ENCODE measurements at places on chromosomes 11 and 22.

- no peak for DNase-seq
Observed at GRCh38 chr11:94662846-94663390, 95.8 kb downstream of the PIWIL4 start.

DNA sequence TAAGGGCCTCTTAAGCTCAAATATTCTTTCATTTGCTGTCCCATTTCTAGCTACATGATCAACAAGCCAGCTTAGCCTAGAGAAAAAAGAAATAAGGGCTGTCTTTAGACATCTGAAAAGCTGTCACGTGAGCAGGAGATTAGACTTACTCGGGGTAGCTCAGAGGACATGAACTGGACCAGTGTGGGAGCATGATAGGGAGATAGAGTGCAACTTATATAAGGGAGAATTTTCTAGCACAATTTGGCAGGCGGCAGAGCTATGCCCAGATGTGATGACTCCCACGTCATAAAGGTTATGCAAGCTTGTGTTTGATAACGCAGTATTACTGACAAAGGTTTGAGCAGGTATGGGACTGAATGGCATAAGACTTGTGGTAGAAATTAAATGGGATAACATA, 28.2 kb upstream of the TPBGL start:
- no peak for DNase-seq

- no peak for DNase-seq
Observed at GRCh38 chr11:86670181-86670580, 2.2 kb downstream of the ME3 start.

- DNase-seq, result no peak
Observed at GRCh38 chr11:39144351-39145130, 2314.9 kb downstream of the LRRC4C start.

DNA sequence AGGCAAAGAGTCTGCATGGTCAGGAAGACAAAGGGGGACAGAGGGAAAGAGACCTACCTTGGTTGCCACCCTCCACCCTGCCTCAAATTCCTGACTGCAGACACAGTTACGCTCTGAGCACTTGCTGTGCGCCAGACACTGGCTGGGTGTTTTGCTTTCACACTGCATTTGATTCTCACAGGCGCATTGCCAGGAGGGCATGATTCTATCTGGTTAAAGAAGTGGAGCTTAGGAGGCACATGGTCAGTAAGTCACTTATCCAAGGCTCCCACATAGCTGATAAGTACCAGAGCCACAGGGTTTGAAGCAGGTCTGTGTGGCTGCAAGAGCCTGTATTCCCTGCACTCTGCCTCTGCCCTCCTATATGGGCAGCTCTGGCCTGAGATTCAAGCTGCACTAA, 103.9 kb downstream of the TIMP3 start:
- DNase-seq, result no peak

DNA sequence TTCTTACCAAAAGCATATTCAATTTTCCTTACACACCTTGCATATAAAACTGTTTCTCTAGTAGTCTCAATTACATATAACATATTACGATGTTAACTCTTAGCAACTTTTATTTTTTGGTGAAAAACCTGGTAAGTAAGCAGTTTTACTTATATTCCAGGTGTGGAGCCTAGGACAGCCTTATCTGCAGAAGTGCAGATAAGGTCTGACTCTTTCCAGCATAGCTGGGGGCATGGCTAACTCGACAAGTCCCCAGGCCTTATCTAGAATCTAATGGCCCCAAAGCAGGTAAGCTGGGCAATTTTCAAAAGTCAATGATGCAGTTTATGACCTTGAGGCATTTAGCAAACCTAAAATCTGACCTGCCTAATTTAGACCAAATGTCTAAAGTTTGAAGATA, 4.2 kb upstream of the C1QTNF6 start:
- no peak for DNase-seq

- DNase-seq, result no peak
Observed at GRCh38 chr11:35327829-35328228, 91.5 kb downstream of the SLC1A2 start.

- no peak for DNase-seq
Observed at GRCh38 chr22:50298937-50299784, 8.3 kb downstream of the PLXNB2 start.

DNA sequence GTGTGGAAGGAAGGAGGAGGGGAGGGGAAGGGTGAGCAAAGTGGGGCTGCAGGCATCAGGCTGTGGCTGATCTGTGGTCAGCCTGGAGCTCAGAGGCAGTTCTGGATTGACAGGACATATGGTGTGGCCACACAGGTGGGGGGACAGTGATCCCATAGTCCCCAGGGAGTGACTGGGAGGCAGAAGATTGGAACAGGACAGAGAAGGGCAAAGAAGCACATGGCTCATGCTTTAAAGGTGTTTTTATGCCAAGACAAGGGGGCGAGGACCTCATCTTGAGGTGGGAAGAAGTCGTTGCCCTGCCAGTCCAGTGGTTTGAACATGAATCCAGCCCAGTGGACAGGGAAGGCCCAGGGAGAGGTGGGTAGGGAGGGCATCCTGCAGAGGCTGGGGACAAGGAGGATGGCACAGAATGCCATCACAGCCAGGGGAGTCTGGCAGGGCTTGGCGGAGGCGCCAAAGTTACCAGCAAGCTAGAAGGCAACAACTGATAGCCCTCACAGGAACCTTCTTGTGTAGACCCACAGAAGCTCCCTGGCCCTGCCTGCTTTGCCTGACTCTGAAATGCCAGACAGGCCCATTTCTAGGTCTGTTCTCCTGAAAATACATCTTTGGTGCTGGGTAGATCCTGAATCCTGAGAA, 3.1 kb downstream of the BET1L start:
- no peak for DNase-seq

- peak; percentile 70 for DNase-seq
Observed at GRCh38 chr11:12287009-12287373, 90.4 kb upstream of the PARVA start.

DNA sequence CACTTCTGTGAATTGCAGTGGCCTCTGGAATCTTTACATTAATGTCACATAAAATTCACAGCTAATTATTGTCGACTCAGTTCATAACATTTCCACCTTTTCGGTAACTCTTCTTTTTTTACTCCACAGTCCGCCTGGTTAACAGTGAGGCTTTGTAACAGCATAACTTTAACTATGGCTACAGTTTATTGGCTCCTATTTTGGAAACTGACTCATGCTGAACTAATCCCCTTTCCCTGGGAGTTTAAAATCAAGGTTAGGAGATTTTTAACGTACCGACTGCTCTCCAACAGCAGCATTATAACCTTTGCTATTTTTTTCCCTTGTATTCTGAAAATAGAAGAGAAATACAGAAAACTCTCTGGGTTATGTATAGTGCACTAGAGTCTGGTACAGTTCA, 3.2 kb upstream of the POGLUT3 start:
- no peak for DNase-seq

- DNase-seq, result no peak
Observed at GRCh38 chr11:102447193-102447592, 5.4 kb downstream of the TMEM123 start.

GRCh38 chr11:134818516-134818915, 406.5 kb upstream of the B3GAT1 start:
- DNase-seq, result no peak

- no peak for DNase-seq
Observed at GRCh38 chr11:64826062-64826461, 15.7 kb upstream of the MEN1 start.

DNA sequence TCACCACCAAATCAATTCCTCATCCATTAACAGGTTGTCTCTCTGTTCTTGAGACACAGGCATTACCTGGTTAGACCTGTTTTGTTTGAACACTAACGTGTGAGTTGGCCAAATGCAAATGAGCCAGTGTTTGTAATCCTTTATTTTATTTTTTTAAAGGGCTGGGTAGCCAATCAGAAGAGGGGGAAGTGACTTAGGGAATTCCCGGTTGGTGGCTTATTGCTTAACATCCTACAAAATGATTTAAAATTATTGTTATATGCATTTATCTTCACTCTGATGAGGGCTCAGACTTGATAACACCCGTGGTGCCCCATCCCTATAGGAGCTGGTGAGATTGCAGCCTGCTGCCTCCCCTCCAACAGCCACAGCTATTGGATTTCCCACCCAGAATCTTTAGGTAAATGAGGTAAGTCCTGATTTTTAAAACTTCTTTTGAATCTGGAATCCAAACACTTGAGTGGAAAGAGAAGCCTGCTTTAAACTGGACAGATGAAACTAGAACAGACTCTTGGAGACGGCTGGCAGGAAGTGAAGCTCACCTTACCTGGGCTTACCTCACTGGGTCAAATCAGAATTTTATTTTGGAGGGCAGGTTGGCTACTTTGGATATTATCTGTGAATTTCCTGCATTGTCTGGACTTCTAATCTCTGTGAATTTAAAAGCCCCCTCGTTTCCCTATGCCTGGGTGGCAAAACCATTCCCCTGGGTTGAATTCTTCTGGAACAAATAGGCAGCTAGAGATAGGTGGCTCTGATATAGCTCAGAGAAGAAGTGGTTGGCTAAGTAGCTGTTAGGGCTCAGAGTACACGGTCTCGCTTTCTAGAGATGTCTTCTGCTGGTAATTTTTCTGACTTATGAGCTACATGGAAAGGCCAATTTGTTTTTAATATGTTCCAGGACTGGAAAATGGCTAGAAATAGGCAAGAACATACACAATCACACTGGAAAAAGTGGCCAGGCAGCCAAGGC, at the start of gene EHF:
TSS of gene EHF (plus strand) at position 274 of the 973 bp plus-strand sequence. CDS start 21,538 bp downstream, outside the sequence.
- no peak for DNase-seq

DNA sequence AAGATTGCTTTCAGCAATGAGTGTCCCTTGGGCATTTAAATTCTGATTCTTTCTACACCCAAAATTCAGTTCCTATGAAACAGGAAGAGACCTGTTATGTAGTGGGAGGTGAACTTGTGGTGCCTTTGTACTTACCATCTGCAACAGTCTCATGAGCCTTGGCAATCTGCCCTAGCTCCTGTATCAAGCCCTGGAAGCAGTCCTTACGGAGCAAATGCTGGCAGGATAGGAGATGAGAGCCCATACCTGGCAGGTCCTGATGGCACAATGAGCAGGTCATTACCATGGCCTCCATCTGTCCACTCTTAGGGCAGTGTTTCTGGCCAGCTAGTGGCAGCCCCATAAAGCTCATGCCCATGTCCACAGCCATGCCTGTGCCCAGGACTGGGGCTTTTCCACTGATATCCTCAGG, 10.8 kb downstream of the TRIM66 start:
- no peak for DNase-seq

DNA sequence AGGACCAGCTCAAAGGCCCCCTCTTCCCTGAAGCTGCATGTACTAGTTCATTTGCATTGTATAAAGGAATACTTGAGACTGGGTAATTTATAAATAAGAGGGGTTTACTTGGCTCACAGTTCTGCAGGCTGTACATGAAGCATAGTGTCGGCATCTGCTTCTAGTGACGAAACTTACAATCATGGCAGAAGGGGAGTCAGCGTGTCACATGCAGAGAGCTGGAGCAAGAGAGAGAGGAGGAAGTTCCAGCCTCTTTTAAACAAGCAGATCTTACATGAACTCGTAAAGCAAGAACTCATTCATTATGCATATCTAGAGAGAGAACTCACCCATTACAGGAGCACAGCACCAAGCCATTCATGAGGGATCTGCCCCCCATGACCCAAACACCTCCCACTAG, 7.1 kb upstream of the HMGXB4 start:
- DNase-seq, result no peak

GRCh38 chr11:14546672-14547071, 26.5 kb upstream of the PSMA1 start:
- DNase-seq, result no peak

- no peak for DNase-seq
Observed at GRCh38 chr22:24500277-24500820, 5.2 kb downstream of the UPB1 start.

- DNase-seq, result no peak
Observed at GRCh38 chr22:16608931-16609330, 16.3 kb upstream of the CCT8L2 start.

DNA sequence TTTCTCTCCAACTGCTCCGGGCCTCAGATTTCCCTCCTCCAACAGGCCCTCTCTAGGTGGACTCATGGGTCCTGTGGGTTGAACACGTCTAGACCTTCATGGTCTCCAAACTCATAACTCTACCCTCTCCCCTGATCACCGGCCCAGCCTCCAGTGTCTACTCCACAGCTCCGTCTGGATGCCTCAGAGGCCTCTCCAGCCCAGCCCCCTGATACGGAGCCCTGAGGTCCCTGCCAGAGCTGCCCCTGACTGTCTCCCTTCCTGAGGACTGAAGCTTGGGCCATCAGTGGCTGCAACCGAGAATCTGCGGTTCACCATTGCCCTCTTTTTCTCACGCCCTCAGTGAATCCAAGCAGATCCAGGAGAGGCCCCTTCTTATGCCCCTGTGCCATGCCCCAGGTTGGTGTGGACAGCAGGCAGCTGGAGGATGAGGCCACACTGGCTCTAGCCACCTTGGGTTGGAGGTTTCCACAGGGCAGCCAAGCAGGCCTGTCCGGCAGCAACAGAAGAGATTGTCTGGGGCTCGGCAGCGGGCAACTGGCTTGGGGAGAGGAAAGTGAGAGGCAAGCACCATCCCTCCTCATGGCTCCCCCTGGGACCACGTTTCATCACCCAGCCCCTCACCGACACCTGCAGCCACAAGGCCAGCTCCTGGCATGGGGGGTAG, 104.6 kb upstream of the FGF3 start:
- DNase-seq, result no peak
